ENCODE measurements at places on chromosomes 1 and 21.

- no peak for DNase-seq
Observed at GRCh38 chr1:247440001-247440620, 17.8 kb downstream of the OR2B11 start.

DNA sequence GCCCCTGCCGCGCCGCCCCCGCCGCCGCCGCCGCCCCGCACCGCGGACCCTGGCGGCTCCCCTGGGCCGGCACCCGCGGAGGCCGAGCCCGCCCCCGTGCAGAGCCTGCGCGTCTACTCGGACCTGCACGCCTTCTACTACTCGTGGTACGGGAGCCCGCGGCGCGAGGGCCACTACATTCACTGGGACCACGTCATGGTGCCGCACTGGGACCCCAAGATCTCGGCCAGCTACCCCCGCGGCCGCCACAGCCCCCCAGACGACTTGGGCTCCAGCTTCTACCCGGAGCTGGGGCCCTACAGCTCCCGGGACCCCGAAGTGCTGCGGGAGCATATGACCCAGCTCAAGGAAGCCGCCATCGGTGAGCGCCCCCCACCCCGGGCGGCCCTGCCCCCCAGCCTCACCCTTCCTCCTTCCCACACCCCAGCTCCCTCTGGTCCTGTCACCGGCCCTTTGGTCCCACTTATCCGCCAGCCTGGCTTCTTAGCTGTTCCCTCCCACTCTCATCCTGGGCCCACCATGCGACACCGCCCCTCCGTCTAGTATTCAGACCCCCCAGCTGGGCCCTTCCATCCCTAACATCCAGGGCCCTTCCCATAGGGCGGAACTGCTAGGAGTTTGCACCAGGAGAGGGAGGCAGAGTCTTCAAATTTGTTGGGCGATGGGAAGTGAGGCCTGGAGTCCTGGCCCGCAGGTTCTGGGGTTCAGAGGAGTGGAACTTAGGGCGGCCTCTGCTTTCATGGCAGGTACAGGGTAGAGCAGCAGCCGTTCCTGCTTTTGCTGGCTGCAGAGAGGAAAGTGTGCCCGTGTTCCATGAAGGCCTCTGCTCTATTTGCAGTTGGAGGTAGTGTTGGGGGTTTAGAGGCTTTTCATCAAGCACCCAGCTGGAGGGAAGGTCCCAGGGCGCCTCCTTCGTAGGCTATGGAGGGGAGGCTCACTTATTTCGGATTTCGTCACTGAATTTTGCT, 1.0 kb downstream of the MANEAL start:
- DNase-seq, result peak; percentile 61

GRCh38 chr1:39720094-39720999, 18.3 kb upstream of the PPIE start:
- DNase-seq, result peak; percentile 87

- DNase-seq, result no peak
Observed at GRCh38 chr1:202167708-202168415, 7.5 kb upstream of the PTPN7 start.

DNA sequence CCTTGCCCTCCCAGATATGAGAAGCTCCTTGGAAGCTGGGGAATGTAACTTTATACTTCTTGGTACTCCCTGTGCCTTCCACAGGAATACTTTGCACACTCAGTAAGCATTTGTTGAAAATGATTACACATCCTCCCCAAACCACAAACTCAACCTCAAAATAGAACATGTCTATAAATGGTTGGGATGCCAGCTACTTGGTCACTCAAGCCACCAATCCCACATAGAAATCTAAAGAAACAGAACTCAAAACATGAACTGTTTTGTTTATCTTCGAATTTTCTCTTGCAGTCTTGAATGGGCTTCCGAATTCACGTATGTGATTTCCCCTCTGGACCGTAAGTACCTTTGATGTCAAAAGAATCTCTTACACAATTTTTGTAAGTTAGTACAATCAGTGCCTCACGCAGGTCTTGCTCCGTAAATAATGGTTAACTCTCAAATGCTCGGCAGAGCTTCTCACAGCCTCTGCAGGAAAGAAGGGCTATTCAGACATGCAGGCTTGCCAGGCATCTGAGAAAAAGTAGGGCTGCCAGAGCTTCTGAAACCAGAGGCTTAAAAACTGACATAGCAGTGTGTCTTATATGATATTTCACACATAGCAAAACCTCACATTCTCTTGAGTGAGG, 26.9 kb downstream of the SORT1 start:
- DNase-seq, result no peak

- peak; percentile 9 for DNase-seq
Observed at GRCh38 chr1:57727121-57727520, 303.3 kb upstream of the DAB1 start.

DNA sequence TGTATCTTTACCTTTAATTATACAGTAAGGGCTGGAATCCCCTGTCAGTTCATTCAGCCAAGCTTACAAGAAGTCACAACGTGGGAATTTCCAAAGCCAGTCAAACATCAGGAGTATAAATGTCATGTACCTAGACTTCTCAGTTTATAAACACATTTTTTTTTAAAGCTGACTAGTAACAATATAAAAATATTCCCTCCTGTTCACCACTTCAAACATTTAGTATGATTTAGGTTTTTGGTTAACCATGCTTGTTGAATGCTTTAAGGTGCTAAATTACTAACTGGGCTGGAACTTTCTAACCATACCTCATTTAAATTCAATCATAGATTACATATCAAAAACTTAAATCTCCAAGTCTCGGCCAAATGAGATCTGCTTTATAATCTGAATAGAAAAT, 44.0 kb downstream of the JAK1 start:
- no peak for DNase-seq

DNA sequence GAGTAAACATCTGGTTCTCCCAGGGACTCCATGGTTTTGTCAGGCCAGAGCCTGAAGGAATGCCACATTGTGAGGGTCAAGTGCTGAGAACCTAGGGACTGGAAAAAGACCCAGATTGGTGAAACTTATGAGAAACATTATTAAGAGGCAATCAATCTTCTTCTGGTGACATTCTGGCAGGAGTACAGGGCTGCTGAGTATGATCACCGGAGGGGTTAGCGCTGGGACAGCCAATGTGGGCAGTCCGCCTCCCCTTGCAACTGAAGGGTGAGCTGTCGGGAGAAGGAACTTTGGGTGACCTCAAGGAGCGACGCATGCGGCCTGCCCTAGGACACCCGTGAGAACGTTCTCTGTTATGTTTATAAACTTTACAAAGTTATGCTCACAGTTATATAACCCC, 429.0 kb downstream of the LMO4 start:
- no peak for DNase-seq

DNA sequence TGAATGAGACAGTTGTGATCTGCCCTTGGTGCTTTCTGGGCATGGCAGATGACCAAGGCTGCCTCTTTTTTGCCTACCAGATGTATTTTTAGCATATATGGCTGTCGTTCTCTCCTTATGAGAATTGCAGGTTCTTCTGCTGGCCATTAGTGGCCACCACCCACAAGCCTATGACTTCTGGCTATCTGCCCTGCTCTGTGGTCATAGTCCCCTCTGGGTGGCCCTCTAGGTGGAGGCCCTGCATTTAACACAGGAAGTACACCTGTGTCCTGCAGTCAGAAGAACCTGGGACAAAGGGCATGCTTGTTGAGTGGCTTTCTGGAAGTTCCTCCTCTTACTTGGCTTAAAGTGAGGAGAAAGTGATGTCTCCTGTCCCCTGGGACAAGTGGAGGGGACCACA, 6.5 kb downstream of the FCAMR start:
- no peak for DNase-seq

GRCh38 chr21:31418377-31419001, 74.4 kb upstream of the TIAM1 start:
- DNase-seq, result no peak

DNA sequence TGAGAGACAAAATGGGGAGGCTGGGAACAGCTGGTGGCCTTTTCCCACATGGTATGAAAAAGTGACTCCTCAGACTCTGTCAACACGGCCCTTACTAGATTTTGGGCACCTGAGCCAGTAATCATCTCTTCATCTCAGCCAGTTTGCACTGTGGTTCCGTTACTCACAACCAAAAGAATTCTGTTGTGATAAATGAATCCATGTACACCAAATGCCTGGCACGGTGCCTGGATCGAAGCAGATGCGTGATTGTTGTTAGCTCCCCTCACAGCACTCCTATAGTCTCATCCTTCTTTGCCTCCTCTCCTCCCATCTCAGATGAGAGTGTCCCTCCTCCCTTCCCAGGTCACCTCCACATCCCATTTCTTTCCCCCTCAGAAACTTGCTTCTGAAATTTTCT, 57.9 kb upstream of the GJB5 start:
- DNase-seq, result no peak

GRCh38 chr1:3329640-3330281, 124.7 kb upstream of the ARHGEF16 start:
- peak; percentile 63 for DNase-seq

GRCh38 chr1:44672254-44672955, 1.9 kb downstream of the TMEM53 start:
- no peak for DNase-seq

DNA sequence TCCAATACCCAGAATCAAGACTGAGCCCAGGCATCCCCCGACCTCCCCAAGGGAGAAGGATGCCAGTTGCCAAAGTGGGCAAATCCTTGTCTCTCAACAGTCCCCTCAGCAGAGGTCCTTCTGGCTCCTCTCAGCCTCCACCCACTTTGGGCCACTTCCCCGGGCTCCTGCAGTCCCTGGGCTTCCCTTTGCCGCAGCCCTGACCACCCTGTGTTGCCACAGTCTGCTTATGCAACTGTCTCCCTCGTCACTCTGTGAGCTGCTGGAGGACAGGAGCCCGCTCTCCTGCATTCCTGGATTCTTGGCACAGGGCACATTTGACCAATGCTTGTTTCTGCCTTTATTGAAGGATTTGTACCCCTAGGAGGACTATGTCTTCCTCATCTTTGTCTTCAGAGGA, 2.9 kb upstream of the LRP8 start:
- DNase-seq, result no peak
